ENCODE measurements at places on chromosomes 2 and 18.

GRCh38 chr18:66640431-66640830 is 36.5 kb upstream of the CDH19 start:
- DNase-seq, result peak; percentile 63

- DNase-seq, result no peak
Observed at GRCh38 chr2:73074110-73075069, 2.9 kb upstream of the SFXN5 start.

- DNase-seq, result no peak
Observed at GRCh38 chr2:136214307-136215200, 96.6 kb upstream of the CXCR4 start.

GRCh38 chr2:145543856-145544255 is 1023.9 kb upstream of the ZEB2 start:
- DNase-seq, result no peak

DNA sequence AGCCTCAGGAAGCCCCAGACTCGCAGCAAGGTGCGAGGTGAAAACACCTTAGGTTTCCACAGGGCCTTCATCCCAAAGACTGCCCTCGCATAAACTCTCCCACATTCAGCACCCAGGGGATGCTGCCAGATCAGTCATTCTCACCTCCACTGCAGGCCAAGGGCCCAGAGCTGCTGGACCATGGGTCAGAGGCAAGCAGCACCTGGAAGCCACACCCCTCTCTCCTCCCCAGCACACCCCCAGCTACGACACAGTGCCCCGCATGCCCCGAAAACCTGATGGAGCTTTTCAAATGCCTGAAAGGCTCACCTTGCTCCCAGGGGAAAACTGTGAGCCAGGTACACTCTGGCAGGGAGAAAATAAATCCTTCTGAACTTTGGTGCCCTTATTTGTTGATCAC is 31.9 kb upstream of the LDLRAD4 start:
- DNase-seq, result no peak

DNA sequence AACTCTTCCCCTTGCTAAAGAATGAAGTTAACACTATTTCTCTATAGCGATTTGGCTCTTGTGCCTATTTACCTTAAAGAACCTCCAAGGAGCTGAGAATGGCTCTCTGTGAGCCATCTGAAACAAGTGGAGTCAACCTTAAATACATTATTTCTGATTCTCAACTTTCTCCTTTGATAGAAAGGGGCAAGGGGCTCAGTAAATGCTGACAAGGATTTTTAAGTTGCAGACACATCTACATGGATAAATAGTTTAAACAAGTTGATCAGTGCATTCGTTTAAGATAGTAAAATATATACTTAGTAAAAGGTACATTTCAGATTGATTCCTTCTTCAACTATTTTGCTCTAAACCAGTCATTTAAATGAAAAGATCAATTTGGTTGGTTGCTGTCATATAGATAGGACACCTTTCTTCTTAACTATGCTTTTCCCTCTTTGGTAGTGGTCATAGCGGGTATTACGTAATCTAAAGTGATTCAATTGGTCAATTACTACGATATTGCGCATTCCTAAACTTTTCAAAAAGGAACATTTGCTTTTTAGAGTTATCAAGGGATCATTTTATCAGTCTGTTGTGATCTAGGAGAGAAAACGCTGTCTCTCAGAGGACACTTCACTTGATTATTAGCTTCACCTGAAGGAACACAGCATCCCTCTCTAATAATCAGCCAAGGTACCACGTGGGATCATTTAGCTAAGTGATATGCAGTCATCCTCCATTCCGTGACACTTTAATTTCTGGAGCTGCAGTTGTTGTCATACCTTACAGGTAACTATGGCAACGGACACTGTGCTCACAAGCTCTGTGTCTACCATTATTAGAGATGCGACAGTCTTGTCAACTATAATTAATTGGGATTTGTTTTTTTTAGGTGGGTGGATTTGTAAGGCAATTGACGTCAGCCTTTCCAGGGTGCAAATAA is 50.9 kb upstream of the KCNE4 start:
- DNase-seq, result no peak

DNA sequence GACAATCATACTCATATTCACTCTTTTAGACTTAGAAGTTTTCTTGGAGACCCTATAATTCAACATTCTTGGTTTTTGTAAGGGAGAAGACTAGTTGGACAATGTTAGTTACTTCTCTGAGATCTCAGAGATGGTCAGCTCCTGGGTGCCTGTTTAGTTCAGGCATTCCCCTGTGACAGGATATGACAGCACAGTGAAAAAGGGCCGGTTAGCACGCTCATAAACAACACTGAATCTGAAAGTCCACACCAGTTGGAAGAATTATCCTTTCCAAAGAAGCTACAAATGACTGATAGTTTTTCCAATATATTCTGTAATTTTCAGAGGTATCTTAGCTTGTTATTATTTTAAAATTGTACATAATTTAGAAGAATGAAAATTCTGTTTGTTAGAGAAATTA is 75.7 kb downstream of the ADAM23 start:
- DNase-seq, result no peak

GRCh38 chr2:216673021-216673420 is 22.3 kb downstream of the IGFBP5 start:
- DNase-seq, result peak; percentile 71

DNA sequence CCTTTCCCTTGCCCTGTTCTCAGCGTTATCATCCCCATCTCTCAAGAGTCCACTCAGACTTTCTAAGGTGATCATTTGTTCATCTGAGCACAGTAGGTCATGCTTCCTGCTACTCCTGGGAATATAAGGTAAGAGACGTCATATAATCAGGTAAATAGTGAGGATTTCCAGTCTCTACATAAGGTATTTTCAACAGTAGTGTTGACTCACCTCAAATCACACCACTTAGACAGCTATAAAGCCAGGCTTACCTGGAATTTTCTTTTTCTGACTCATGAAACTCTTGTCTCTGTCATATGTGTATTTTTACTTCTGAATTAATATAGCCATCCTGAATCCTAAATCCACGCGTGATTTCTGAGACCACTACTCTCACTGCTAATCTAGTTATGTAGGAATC is 443.2 kb downstream of the ARHGAP15 start:
- DNase-seq, result no peak

- DNase-seq, result peak; percentile 42
Observed at GRCh38 chr2:127043367-127044164, 63.4 kb downstream of the BIN1 start.

GRCh38 chr2:162257425-162257824 is 14.2 kb upstream of the FAP start:
- no peak for DNase-seq

DNA sequence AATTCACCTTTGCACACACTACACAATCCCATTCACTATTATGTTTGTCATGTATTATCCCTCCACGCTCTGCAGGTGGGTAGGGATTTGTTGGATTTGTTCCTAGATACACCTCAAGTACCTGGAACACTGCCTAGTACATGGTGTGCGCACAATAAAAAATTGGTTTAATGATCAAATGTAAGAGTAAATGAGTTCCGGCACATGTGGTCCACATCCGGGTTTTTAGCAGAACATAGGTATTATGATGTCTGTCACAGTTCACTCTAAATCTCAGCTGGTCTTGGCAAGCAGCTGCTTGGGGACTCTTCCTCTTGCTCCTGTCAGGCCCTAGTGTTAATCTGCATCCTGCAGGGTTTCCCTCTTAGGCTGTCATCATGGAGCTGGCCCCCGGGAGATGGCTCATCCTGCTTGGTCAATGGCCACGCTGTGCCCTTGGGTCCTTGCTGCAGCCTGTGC is 21.8 kb upstream of the IL1R1 start:
- DNase-seq, result no peak

DNA sequence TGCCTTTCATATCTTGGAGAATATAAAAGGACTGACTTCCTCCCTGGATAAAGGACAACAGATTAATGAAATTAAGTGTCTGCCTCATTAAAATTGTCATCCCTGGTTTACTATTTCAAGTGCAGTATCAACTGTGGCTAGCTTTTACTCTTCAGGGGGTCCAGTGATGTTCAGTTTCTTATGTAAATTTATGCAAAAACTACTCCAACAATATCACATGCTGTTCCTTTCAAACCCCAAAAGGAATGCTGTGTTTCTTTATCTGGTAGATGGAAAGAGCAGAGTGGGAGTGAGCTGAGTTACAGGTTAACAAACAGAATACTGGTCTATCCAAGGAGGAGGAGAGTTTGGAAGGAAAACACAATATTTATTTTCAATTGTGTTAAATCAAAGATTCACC is 283.7 kb upstream of the VWC2L start:
- no peak for DNase-seq

GRCh38 chr2:149732730-149733290 is 145.2 kb upstream of the MMADHC start:
- DNase-seq, result no peak

DNA sequence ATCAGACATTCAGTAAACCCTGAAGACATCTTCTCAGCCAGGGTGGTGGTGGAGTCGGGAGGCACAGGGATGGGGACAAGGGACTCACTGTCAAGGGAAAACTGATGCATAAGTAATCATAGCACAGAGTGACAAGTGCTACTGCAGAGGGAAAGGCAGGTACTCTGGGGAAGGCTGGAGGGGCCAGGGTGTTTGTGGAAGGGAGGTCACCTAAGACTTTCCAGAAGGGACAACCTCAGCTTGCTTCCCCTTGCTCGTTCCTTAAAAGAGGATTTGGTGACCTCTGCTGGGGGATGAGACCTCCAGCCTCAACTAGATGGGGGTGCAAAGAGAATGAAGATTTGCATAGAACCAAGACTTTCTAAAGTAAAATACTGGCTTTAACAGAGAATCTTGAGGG is 99.5 kb downstream of the SLC4A3 start:
- no peak for DNase-seq

DNA sequence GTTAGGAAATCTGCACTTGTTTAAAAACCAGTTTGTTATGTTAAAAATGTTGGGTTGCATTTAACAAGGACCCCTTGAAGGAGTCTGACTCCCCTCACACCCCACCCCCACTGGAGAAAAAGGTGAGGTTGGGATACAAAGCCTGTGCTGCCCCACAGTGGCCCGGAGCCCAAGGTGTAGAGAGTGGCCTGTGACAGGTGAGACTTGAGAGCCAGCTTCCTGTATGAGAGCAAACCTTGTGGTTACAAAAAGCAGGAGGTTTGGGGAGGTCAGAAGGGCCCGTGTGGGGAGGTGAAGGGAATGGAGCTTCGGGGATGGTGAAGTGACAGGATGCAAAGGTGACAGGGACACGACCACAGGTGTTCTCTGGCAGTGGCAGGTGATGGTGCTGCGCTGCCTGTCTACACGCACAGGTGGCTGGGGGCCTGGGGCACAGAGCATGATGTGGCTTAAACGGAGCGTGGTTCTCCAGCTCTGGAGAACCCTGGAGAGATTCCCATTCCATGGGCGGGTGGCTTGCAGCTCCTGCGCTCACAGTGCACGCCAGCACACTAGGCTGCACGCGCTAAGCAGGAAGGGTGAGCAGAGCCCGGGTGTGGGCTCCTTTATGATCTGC is 29.0 kb downstream of the IMPA2 start:
- DNase-seq, result no peak

GRCh38 chr18:54931152-54931551 is 28.1 kb downstream of the CCDC68 start:
- DNase-seq, result no peak

- DNase-seq, result no peak
Observed at GRCh38 chr2:171785450-171785849, 98.2 kb downstream of the DYNC1I2 start.

GRCh38 chr2:109528811-109529501 is 84.8 kb downstream of the SEPTIN10 start:
- DNase-seq, result peak; percentile 44

GRCh38 chr2:72893594-72894319 is 6.5 kb downstream of the SPR start:
- peak; percentile 81 for DNase-seq

DNA sequence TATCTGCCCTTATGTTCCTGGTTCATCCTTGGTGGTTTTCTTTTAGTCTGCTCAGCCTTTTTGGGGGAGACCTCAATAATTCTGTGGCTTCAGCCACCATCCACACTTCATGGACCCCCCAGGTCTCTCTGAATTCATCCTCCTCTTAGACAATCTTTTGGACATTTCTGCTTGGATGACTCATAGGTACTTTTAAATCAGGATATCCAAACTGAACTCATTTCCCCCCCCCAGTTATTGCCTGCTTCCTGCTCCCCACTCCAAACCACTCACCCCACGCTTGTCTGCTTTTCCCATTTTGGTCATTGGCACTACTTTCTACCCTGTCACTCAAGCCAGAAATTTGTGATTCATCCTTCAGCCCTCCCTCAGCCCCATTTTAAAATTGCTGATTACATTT is 78.5 kb downstream of the TANC1 start:
- DNase-seq, result no peak

GRCh38 chr18:39188278-39188677 is 1622.7 kb upstream of the CELF4 start:
- no peak for DNase-seq

DNA sequence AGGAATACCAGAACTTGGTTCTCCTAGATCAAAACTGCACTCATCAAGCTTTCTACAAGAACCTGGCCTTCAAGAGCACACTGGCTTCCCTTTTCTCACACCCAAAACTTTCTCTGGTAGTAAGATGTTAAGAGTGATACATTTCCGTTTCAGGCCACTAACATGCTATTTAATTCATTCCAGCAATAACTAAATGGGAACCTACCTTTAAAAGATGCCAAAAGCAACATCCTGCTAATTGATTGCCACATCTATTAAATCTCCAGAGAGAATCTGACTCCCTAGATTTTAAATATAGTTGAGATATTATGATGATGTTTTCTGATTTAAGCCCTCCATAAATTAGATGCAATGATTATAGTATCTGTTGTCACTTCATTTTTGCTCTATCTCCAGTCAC is 71.6 kb downstream of the KCTD18 start:
- DNase-seq, result no peak

DNA sequence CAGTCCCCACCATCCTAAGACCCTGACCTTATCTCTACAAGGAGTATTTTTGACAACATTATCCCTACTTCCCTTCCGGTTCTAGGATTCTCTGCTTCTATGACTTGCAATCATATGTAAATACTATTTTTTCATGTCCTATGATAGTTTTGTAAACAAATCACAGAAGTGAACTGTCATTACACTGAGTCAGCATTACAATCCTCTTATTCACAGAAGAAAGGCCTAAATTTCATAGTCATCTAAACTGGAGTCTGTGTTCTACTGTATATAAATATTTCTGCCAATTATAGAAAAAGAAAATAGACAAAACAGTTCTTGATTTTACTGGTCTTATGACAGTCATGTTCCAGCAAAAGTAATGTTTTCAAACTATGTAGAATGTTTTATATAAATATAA is 265.1 kb downstream of the NCKAP5 start:
- no peak for DNase-seq

- DNase-seq, result no peak
Observed at GRCh38 chr2:67216881-67217280, 180.3 kb upstream of the ETAA1 start.

GRCh38 chr2:53033411-53033810 is 734.2 kb upstream of the CHAC2 start:
- DNase-seq, result no peak

GRCh38 chr2:233404222-233404621 is 49.9 kb downstream of the DGKD start:
- no peak for DNase-seq

DNA sequence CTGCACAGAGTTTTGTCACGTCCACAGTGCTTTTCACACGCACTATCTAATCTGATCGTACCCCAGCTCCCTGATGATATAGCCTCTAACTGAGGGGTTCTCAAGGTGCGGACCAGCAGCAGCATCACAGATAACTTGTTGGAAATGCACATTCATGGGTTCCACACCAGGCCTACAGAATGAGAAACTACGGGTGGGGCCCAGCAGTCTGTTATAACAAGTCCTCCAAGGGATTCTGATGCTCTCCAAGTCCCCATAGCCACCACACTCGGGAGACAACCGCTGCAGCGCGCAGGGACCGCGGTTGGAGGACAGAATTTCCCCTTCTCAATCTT is 745 bp upstream of the BZW1 start:
- DNase-seq, result no peak
